Activated T-helper 1 cell treated with anti-CD3 and anti-CD28 coated beads, Interleukin-2, amount 50 U/mL, for 16 hours (primary cell): ENCODE measurements at places on chromosomes 13 and 19.

- no peak for DNase-seq
Observed at GRCh38 chr13:88908961-88909441, 1237.8 kb downstream of the SLITRK5 start.

GRCh38 chr13:47232516-47232915 lies 335.7 kb upstream of the HTR2A start:
- DNase-seq: no peak

DNA sequence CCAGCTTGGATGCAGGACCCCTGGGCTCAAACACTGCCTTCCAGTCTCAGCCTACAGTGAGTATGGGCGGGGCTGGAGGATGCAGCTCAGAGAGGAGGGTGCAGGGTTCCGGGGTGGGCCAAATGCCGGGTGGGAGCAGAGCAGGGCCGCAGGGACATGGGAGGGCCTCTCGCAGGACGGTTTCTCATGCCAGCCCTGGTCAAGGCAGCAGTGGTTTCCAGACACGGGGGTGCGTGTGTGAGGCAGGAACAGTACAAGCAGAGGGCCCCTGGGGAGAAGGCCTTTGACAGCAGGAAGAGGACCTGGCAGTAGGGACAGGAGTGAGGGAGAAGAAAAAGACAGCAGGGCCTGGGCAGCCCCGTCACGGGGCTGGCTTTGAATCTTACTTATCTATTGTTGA lies 34.1 kb downstream of the CRTC1 start:
- DNase-seq: no peak

GRCh38 chr13:112446867-112447266 lies 70.7 kb downstream of the SPACA7 start:
- DNase-seq: no peak

DNA sequence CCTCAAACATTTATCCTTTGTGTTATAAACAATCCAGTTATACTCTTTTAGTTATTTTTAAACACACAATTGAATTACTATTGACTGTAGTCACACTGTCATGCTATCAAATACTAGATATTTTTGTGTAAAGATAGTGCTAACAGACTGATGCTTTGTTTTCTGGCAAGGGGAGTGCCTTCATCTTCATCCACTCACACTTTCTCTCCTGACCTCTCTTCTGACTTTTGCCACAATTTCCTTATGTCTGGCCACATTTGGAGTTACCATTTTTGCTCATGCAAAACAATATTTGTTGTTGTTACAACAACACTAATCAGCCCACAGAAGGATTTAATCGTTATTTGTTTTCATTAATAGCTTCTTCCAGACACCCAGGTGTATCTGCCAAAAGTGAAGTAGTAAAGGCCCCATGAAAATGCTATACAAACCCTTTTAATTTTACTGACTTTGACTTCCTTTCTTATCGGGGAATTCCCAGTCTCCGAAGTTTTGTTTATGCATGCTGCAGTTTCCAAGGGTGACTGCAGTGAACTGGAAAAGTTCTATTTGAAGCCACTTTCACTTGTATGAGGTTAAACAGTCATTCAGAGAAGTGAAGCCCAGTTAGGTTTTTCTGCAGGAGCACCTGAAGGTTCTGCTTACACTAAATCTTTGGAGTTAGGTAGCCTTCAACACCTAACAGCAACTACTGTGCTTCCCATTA lies 66.1 kb upstream of the FRY start:
- no peak for DNase-seq

GRCh38 chr13:53847502-53847901 lies 818.9 kb downstream of the OLFM4 start:
- no peak for DNase-seq

DNA sequence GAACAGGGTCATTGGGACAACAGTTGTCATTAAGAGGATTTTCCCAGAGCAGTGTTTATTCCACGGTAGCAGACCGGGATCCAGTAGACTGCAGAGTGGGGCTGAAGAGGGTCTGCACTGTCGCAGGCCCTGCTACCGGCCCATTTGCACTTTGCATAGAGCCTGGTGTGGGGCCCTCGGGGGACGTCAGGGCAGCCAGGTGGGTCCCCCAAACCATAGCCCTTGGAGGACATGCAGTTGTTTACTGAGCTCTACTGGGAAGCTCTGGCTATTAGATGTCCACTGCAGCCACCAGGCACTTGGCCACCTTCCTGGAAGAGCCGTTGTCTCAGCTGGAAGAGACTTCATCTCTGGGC lies 45.8 kb downstream of the SLC7A9 start:
- DNase-seq: no peak

DNA sequence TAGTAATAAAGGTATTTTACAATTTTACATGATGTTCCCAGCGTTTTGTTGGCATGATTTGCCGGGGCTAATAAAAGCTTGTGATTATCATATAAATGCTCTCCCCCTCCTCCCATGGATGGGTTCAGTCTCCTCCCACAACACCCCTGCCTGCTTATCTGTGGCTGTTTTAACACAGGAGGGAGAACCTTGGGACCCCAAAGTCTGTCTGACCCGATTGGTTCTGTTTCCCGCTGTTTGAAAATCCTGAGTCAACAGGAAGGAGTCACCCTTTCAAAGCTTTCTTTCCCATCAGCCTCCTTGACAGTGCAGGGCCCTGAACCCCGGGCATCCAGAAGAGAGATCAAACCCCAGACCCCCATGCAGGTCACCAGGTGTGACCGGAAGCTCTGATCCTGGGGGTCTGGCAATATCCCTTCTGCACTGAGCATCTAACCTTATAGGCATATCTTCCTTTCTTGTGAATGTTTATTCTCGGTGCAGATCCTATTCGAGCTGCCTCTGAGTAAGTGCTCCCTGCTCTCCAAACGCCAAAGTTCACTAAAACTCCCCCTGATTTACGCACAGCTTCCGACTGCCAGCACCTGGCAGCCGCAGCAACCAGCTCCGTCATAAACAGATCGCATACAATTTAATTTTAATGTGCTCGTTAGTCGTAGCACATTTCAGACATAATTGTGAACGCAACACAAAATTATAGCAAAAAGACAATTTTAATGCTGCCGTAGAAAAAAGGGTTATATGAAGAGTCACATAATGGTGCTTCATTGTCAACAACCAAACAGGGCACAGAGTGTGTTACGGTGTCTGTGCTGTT lies 74.8 kb downstream of the TSHZ3 start:
- DNase-seq: no peak

GRCh38 chr19:18295034-18295451 lies 13.6 kb upstream of the JUND start:
- DNase-seq: no peak

GRCh38 chr19:4575267-4576015 lies 16.0 kb upstream of the SEMA6B start:
- no peak for DNase-seq

GRCh38 chr13:99083981-99084380 lies 106.1 kb upstream of the DOCK9 start:
- no peak for DNase-seq

GRCh38 chr13:98508280-98508679 lies 68.6 kb downstream of the STK24 start:
- no peak for DNase-seq

DNA sequence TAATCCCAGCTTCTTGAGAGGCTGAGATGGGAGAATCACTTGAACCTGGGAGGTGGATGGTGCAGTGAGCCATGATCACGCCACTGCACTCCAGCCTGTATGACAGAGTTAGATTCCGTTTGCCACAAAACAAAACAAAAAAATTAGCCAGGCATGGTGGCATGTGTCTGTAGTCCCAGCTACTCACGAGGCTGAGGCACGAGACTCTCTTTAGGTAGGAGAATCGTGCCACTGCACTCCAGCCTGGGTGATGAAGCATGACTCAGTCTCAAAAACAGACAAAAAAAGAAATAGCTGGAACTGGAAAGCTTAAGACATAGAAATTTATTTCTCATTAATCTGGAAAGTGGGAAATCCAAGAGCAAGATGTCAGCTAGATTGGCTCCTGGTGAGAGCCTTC lies 20.2 kb upstream of the ZNF808 start:
- DNase-seq: no peak

GRCh38 chr13:71249011-71249410 lies 618.0 kb downstream of the DACH1 start:
- no peak for DNase-seq

DNA sequence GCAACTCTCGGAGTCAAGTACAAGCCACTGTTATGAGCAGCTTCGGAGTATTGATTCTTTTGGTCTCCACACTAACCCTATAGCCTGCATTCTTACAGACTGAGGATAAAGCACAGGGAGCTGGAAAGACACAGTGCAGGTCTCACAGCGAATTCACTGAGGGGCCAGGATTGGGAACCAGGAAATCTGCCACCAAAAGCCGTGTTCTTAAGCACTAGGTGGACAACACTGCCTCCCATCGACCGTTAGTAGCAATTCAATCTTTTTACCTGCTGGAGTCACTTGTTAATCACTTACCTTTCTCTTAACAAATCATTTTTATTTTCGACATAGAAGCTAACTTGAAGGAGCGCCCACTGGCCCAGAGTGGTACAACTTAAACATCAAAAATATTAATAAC lies 6.3 kb downstream of the PMIS2 start:
- no peak for DNase-seq

- no peak for DNase-seq
Observed at GRCh38 chr13:73216381-73216831, 157.6 kb downstream of the KLF5 start.

DNA sequence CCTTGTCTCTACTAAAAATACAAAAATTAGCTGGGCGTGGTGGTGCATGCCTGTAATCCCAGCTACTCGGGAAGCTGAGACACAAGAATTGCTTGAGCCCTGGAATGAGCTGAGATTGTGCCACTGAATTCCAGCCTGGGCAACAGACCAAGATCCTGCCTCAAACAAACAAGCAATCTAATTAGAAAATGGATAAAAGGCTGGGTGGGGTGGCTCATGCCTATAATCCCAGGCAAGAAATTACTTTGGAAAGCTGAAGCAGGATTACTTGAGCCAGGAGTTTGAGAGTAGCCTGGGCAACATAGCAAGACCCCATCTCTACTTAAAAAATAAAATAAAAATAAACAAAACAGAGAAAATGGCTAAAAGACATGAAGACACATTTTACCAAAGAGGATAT lies 77.0 kb downstream of the CAB39L start:
- no peak for DNase-seq

- DNase-seq: no peak
Observed at GRCh38 chr13:112700291-112701060, 10.6 kb downstream of the ATP11A start.

DNA sequence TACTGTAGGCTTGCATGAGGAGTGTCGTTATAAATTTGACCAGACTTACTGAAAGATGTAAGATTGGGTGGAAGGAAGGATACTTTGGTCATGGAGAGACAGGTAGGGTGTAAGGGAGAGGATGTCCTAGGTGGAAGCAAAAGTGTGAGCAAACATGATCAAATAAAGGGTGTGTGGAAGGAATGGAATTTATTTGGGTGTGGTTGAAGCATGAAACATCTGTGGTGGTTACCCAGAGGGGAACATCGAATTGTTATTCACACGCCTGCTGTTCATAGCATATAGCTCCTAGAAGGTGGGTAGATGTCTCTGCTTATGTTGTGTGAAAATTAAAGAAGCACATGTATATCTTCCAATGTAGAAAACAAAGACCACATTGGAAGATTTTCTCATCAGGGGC lies 157.7 kb downstream of the ATP8A2 start:
- DNase-seq: no peak

- DNase-seq: no peak
Observed at GRCh38 chr13:91764527-91764926, 366.1 kb downstream of the GPC5 start.

DNA sequence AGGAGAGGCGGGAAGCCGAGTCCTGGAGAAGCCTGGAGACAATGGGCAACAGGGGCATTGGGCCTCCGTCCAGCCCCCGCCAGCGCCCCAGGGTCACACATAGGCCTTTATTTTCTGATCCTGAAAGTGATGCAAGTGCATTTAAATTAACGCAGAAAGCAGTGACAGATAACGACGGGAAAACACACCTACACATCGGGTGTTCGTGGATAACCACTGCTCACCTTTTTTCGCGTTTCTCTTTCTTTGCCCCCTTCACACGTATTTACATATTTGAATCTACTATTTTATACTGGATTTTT lies 30.4 kb upstream of the GRTP1 start:
- DNase-seq: no peak

- DNase-seq: no peak
Observed at GRCh38 chr19:3760871-3761361, 576 bp downstream of the APBA3 start.

DNA sequence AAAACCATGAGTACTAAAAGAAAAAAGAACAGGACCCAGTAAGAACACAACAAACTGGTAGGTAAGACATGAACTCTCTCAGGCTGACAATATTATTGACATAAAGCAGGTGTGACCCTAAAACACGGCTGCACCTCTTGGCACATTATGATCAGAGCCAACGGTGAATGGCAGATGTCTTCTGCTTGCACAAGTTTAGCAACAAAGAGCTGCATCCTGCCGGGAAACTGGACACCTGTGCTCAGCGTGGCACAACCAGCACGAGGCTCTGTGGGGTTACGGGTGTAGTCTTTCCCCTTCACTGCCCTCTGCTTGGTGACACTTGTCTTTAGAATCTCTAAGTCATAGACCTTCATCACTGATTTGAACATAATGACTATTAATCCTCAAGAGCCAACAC lies 97.9 kb downstream of the DOCK9 start:
- no peak for DNase-seq

- no peak for DNase-seq
Observed at GRCh38 chr13:98741741-98742435, 10.6 kb downstream of the SLC15A1 start.

DNA sequence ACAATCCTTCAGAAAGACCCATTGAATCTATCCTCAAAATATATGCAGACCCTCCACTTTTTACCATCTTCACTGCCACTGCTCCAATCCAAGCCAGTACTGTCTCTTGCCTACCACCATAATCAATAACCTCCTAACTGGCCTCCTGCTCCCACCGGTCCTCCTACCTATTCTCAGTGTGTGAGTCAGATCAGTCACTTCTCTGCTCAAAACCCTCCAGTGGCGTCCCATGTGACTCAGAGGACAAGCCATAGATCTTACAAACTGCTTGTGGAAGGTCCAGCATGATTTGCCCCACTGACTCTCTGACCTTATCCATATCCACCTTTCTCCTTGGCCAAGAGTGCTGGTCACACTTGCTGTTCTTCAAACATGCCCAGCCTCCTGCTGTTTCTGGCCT lies 23.4 kb upstream of the MBNL2 start:
- no peak for DNase-seq

DNA sequence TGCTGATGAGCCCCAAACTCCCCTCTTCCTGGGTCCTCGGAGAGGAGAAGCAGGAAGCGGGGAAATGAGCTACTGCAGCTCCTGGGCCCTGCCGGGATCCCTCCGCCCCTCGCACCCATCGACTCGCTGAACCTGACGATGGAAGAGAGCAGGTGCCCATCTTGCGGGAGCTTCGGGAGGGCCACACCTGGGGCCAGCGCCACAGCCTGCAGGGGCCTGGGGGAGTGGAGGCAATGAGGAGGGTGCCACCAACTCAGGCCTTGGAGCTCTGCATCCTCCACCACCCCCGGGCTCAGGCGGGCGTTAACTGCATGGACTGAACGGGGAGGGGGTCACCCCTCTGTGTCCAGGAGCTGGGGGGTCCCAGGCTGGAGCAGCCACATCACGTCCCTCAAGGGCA lies 8.3 kb downstream of the TCF3 start:
- no peak for DNase-seq

GRCh38 chr13:41154042-41154441 lies 21.4 kb upstream of the KBTBD6 start:
- DNase-seq: no peak
